ENCODE measurements at places on chromosomes 16 and 17.

DNA sequence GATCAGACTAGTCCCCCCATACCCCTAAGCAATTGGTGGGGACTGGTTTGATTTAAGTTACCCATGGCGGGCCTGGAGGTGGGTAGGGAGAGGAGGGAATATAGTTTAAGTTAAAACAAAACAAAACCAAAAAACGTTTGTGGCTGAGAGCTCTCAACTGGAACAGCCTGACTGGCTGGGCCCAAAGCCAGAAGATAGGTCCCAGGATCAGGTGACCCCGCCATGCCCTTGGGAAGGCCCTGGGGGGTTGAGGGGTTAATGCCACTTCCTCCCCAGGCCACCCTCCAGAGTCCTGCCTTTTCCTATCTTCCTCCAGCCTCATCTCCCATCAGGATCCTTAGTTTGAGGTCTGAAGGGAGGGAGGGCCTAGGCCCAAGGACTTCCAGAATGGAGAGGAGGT lies 82.3 kb upstream of the LHX1 start:
- DNase-seq, result no peak

- DNase-seq, result no peak
Measured at GRCh38 chr17:34377078-34377823, 14.2 kb upstream of the CCL1 start.

- no peak for DNase-seq
Measured at GRCh38 chr17:7018331-7018964, 4.4 kb upstream of the BCL6B start.

DNA sequence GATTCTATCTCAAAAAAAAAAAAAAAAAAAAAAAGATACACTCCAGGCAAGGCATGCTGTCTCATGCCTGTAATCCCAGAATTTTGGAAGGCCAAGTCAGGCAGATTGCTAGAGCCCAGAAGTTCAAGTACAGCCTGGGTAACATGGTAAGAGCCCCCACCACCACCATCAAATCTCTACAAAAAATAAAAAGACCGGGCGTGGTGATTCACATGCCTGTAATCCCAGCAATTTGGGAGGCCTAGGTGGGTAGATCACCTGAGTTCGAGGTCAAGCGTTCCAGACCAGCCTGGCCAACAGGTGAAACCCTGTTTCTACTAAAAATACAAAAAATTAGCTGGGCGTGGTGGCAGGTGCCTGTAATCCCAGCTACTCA lies 1.8 kb upstream of the ACLY start:
- DNase-seq, result no peak

DNA sequence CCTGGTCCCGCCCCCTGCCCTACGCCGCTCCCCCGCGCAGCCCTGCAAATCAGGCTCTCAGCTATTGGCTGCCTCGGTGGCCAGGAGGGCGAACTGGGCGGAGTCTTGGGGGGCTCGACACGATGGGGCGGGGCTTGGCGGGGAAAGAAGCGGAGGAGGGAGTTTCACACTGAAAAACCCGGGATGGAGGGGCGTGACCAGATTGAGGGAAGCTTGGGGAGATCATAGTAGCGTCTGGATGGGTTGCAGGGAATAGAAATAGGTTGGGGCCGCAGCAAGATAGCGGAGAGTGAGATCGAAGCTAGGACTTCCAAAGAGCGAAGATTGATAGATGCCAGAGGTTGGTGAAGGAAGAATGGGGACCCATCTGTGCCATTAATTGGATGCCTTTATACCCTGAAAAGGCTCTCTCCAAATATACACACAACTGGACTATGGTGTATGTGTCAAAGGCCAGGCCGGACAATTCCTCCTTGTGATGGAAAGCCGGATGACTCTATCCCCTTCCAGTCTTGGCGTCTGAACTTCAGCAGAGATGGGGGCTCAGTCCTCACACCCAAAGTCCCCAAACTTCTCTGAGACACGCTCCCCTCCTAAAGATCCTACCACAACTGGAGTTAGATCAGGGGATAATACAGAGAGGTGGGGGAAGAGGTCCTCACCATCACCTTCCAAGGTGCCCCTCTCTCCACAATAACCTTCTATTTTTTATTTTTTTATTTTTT lies 376 bp upstream of the STAC2 start:
- no peak for DNase-seq

- DNase-seq, result no peak
Measured at GRCh38 chr16:23700093-23700492, 12.9 kb downstream of the ERN2 start.

GRCh38 chr16:71883168-71883848 lies 674 bp downstream of the ZNF821 start:
- peak; percentile 64 for DNase-seq

- DNase-seq, result no peak
Measured at GRCh38 chr17:70040336-70040735, 34.7 kb upstream of the KCNJ16 start.

- DNase-seq, result no peak
Measured at GRCh38 chr17:2214047-2214928, 89.3 kb downstream of the SMG6 start.

GRCh38 chr17:34354637-34355036 lies 1.6 kb upstream of the CCL13 start:
- no peak for DNase-seq

- no peak for DNase-seq
Measured at GRCh38 chr17:75897160-75898019, 639 bp upstream of the TRIM65 start.

GRCh38 chr17:10737168-10737622 lies 7.4 kb upstream of the TMEM220 start:
- no peak for DNase-seq

DNA sequence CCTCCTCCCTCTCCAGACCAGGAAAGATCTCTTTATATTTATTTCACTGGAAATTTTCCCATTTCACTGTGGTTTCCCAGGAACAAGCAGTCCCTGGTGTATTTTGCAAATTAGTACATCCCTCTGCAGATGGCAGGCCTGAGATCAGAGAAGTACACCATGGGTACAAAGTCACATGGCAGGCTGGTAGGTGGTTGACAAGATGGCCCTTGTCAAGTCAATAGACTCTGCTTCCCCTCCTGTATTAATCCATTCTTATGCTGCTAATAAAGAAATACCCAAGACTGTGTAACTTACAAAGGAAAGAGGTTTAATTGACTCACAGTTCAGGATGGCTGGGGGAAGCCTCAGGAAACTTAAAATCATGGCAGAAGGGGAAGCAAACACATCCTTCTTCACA lies 51.6 kb upstream of the KSR1 start:
- DNase-seq, result no peak

DNA sequence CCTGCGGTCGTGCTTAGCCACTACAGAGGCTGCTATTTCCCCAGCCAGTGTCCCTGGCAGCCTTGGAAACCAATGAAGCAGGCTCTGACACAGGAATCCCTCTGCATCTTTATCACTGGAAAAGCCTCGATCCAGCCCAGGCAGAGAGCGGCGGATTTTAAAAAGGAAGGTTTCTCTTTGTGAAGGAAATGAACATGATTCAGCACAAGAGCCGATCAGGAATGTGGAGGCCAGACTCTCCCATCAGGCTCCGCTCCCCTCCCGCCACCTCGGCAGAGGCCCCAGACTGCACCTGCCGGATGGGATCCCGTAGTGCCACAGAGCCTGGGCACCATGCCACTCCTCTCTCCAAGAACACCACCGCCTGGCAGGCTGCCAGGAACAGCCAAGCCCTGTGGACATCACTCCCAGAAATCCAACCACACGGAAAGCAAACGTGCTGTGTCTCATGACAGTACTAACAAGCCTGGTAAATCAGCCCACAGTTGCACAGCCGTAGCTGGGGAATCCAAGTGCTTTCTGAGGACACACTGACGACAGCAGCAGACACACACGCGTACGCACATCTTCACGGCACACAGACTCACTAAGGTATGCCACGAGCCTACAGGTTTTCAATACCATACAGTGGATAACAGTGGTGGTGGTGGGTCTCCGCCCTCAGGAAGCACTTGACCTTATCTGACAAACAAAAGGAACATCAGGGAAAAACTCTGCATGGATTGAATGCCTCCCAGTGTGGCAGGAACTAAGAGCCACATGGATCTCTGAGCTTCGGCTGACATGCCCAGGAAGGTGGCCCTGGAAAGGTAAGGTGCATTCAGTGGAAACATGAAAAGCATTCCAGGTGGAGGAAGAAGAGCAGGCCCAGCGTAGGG lies 5.4 kb downstream of the LRRC75A start:
- no peak for DNase-seq

- DNase-seq, result no peak
Measured at GRCh38 chr16:70713342-70713741, 27.5 kb upstream of the MTSS2 start.

GRCh38 chr16:83272843-83273242 lies 534.9 kb upstream of the HSBP1 start:
- DNase-seq, result no peak

DNA sequence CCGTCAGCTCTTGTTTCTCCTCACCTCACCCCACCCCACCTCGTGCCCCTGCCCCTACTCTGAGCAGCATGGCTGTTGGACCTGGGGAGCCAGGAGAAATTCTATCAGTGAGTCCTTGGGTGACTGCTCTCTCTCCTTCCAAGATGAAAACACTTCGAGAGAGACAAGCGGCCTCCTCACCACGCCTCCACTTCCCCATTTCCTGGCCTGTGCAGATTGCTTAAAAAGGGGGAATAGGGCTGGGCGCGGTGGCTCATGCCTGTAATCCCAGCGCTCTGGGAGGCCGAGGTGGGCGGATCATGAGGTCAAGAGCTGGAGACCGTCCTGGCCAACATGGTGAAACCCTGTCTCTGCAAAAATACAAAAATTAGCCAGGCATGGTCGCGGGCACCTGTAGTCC lies 9.5 kb downstream of the DLX4 start:
- no peak for DNase-seq

DNA sequence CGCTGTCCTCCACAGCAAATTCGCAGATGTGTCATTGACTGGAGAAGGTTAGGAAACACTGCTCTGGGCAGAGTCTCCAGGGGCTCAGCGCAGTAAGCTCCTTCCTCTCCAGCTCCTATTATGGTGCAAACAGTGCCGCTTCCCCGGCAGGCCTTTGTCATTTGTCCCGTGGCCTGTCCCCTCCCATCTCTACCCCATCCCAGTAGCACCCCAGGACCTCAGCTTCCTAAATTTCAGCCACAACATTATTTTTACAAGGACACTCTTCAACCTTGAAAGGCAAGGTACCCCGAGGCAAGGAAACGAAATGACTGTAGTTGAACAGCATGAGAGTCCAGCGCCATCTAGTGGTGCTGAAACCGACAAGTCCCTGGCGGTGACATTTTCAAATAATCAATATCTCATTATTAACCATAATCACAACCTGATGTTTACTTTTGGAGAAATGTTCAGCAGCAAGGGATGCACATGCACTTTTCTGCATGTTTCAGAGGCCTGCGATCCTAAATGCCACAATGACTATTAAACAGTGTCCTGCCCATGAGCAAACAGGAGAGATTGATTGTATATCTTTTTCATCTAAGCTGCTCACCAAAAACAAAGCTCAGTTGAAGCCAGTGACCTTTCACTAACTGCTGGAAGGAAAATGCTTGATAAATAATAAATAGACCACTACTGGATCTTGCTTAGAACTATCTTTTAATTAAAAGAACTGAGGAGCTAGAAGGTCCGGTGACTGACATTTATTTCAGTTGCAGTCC lies 16.5 kb downstream of the MRPS23 start:
- DNase-seq, result peak; percentile 42

GRCh38 chr16:79229361-79229760 lies 371.2 kb downstream of the MAF start:
- DNase-seq, result no peak

GRCh38 chr17:79027925-79028491 lies 4.0 kb downstream of the C1QTNF1 start:
- no peak for DNase-seq

DNA sequence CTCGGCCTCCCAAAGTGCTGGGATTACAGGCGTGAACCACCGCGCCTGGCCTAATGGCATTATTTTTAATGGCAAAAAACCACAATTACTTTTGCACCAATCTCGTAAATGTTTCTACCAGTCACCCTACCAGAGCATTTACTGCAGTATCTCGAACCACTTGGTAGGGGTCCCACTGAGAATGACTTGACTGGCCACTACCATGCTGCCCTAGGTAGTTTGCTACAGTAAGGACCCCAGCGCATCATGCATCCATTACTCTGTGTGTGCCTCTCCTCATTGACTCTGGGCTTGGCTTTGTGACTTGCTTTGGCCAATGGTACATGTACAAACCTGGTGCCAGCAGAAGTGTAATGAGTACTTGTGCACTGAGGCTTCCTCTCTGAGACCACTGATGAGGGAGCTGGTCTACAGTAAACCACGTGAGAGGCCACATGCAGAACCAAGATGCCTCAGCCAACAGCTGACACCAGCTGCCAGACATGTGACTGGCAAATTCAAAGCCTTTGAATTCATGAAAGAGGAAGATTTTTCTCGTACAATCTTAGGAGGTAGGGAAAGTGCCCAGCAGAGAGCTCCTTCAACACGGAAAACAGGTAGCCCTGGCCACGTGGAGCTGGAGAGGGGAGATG lies 421.7 kb upstream of the C16orf82 start:
- DNase-seq, result no peak

DNA sequence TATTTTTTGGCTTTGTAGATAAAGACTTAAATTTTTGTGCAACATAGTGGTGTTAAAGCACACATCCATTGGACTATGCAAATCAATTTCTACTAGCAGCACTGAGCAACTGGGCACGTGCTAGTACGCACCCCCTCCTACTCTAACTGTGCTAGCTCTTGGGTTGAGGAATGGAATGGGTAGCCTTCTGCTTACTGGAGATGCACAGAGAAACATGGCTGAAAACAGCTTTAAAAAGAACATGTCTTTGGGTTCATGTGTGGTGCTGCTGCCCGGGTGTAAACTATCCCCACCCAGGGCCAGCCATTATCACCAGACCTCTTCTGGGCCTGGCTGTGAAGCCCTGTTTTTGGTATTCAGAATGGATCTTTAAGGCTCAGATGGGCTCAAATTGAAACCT lies 7.3 kb downstream of the ESRP2 start:
- DNase-seq, result no peak

DNA sequence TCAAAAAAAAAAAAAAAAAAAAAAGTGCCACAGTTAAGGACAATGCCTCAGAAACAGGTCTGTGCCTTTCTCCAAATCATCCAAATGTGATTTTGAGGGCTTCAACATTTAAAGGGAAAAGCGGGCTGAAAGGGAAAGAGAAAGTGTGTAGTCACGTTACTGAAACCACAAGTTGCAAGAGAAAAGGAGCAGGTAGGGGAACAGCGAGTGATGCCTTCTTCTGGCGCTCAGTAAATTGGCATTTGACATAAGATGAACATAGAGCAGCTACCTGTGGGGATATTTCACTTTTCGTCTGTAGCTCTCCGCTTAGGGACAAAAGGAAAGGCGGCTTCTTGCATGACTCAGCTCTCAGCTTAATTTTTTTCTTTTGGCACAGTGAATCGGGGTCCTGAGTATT lies 11.1 kb downstream of the CMTM2 start:
- DNase-seq, result no peak

Measured in stimulated activated CD8-positive, alpha-beta memory T cell treated with anti-CD3 and anti-CD28 coated beads, Interleukin-4, amount 100 ng/mL, for 4 hours (primary cell).